Activated CD4-positive, alpha-beta T cell treated with anti-CD3 and anti-CD28 coated beads, Interleukin-2, Interleukin-6, amounts not matched to agents 100 ng/mL and 50 ng/mL, durations not matched to agents 16 hours and 8 hours (primary cell): ENCODE measurements at places on chromosomes 2 and 18.

DNA sequence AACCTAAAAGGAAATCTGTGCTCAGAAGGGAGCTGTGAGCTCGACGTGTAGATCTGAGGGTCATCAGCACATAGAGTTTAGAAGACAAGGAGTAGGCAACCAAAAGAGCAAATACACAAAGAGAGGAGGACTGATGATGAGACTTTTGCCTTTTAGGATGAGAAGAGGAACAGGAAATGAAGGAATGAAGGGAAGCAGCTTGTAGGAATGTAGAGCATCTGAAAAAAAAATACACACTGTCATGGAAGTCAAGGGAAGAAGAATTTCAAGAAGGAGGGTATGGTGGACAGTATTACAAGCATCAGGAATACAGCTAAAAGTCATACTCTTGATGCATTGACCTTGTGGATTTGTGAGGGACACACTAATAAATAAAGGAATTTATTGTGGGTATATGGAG, 21.9 kb downstream of the CDK15 start:
- no peak for DNase-seq

DNA sequence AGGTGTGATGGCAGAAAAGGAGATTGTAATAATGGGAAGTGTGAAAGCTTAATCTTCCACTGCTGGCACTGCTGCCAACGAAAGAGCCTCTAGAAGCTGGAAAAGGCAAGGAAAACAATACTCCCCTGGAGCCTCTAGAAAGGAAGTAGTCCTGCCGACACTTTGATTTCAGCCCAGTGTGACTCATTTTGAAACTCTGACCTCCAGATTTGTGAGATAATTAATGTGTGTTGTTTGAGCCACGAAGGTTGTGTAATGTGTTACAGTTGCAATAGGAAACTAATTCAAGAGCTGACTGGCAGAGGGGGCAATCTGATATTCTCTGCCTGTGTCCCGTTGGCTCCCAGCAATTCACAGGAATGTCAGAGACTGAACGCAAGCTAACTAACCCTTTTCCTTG, 219.2 kb upstream of the UBE2E3 start:
- DNase-seq = no peak

DNA sequence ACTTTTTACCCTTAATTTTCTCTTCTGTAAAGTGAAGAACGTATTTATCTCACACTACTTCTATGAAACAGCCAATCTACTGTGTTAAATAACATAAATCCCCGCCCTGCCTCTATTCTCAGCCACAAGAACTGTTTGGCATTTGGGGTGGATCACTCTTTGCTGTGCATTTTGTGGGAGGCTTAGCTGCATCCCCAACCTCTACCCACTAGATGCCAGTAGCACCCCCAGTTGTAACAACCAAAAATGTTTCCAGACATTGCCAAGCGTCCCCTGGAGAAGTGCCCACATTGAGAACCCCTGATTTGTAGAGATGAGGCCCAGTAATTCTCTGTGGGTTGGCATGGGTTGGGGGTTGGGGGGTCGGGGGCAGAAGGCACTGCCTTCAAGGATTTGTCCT, 94.7 kb upstream of the BOD1L2 start:
- no peak for DNase-seq

DNA sequence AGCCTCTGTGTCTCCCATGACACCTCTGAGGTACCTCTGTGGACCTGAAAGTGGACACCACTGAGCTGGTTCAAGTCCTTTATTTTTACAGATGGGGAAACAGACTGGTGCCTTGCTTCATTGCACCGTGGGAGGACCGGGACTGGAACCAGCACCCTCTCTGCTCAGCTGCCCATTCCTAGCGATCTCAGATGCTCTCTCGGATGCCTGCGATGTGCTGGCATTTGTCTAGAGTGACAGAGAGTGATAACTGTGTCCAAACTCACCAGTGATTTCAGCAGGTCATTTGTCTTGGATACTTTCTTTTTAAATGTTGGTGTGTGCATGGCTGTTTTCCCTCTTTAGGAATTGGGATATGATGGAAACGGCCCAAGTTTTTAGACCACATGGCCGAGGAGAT, 30.1 kb upstream of the LYPD6B start:
- DNase-seq = no peak

DNA sequence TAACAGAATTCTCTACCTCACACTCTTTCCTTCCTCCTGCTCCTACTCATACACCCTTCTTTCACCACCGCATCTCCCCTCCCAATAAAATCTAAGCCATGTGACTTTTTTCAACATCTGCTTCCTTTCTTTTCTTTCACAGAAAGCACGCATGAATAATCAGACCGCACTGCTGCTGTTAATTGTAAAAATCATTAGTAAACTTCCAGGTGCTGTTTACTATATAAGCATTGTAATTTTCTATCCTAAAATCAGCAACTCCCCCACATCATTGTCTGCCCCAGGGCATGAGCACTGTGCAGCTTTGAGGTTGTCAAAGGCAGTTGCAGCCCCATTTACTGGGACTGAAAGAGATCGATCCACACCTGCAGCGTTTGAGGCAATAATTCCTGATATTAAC, 782.6 kb upstream of the ID2 start:
- DNase-seq = no peak

GRCh38 chr18:13580991-13581390, 145.4 kb downstream of the FAM210A start:
- DNase-seq = no peak

DNA sequence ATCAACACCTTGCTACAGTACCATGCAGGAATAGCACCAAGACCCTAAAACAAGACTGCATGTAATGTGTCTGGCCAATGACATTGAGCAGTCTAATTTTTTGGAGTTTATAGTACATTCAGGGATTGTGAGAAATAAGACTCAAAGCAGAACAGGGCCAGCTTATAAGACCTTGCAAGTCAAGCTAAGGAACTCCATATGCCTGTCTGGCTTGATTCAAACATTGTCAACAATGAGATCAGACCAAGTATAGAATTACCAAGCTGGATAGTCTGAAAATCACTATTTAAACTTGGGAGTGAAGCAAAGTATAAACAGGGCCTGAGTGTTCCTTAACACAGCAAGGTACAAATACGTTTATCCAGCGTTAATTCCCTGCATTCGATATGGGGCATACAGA, 370.9 kb downstream of the CNTNAP5 start:
- DNase-seq = no peak

GRCh38 chr18:43994381-43994780, 686.3 kb upstream of the SETBP1 start:
- DNase-seq = no peak

DNA sequence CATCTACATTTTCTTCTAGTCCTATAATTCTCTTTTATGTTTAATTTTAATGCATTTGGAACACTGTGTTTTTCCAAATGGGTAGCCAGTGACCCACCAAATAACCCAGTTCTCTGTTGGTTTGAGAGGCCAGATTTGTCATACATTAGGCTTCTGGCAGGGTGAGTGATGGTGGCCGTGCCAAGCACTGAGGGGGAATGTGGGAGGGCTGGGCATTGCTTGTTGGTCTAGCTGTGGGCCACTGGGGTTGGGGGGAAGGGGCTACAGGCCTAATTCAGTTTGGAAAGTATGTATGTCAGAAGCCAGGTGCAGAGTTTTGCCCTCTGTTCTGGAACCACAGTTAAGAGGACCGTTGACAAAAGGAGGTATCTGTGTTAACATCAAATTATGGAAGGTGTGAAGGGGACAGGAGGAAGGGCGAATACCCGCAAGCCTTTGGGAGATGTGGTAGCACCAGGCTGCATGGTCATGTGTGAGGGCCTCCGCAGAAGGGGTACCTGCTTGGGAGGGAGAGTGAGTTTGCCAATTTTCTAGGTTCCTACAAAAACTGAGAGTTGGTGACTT, 38.1 kb upstream of the SCLY start:
- DNase-seq = no peak

- DNase-seq = no peak
Observed at GRCh38 chr2:39447266-39448168, 10.4 kb upstream of the MAP4K3 start.

DNA sequence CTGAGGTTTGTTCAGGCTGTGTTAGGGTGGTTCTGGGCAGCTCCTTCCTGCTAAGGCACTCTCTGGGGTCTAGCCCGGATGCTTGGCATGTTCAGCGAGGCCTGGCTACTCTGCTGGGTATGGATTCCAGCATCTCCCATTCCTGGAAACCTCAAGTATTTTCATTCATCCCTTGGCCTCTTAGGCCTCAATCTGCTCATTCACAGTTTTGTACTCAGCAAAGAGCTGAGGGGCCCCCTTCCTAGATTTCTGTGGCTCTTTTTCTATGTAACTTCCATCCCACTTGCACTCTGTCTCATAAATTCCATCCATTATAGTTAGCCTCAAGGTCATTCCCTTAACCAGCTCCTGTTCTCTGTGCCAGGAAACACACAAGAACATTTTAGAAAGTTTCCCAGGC, 798.8 kb upstream of the HS6ST1 start:
- no peak for DNase-seq

DNA sequence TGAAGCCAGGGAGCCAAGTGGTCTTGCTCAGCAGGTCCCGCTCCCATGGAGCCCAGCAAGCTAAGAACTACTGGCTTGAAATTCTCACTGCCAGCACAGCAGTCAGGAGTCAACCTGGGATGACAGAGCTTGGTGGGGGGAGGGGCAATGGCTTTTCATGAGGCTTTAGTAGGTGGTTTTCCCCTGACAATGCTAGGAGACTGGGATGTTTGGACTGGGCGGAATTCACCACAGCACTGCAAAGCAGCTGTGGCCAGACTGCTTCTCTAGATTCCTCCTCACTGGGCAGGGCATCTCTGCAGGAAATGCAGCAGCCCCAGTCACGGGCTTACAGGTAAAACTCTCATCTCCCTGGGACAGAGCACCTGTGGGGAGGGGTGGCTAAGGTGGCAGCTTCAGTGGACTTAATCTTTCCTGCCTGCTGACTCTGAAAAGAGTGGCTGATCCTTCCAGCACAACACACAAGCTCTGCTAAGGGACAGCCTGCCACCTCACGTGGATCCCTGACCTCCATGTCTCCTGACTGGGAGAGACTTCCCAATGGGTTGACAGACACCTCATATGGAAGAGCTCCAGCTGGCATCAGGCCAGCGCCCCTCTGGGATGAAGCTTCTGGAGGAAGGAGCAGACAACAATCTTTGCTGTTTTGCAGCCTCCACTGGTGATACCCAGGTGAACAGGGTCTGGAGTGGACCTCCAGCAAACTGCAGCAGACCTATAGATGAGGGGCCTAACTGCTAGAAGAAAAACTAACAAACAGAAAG, 349.7 kb upstream of the ST6GAL2 start:
- no peak for DNase-seq

GRCh38 chr18:79796531-79797405, 970 bp upstream of the KCNG2 start:
- DNase-seq = no peak

GRCh38 chr18:52945552-52945951, 605.6 kb downstream of the DCC start:
- DNase-seq = no peak

- no peak for DNase-seq
Observed at GRCh38 chr2:65545837-65546805, 113.7 kb upstream of the SPRED2 start.

GRCh38 chr2:176902454-176902853, 310.1 kb upstream of the HNRNPA3 start:
- no peak for DNase-seq

- DNase-seq = no peak
Observed at GRCh38 chr18:41227993-41228392, 727.0 kb upstream of the PIK3C3 start.

GRCh38 chr2:8300216-8300615, 381.6 kb upstream of the ID2 start:
- DNase-seq = no peak

- no peak for DNase-seq
Observed at GRCh38 chr2:68734176-68734575, 435 bp upstream of the ARHGAP25 start.

- peak; percentile 91 for DNase-seq
Observed at GRCh38 chr2:44087036-44087713, 81.5 kb upstream of the PPM1B start.

DNA sequence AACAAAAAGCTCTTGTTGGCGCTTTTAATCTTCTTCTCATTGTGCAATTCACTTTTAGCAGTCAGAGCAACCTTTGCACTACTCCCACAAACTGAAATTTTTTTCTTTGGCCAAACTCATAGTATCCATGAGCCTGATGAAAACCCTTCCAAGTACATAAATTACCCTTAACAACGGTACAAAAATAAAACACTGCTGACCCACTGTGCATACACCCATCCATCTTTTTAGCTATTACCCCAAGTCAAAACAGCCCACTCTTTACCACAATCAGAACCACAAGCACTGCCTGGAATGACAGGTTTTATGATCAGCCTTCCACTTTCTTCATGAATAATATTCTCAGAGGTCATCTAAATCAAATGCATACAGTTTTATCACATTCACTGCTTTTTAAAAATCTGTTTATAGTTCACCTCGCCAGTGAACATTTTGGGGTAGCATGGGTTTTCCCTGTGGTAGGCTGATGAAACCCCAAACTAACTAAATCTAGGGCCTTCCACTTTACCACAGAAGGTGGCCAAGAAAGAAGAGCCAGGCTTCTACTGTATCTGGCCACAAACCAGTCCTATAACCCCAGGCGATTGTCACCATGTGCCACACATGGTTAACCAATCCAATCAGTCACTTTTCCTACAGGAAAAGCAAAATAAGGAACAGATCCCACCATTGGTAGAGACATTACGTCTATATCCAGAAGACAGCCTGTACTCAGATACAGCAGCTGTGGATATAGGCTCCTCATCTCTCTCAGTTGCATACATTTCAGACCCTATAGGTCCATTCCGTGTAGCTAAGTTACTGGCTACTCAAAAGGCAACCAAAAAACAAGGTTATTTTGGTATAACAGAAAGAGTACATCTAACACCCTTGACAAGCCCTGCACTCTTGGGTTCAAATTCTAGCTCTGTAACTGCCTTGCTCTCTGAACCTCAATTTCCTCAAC, 171.3 kb downstream of the THADA start:
- peak; percentile 64 for DNase-seq

DNA sequence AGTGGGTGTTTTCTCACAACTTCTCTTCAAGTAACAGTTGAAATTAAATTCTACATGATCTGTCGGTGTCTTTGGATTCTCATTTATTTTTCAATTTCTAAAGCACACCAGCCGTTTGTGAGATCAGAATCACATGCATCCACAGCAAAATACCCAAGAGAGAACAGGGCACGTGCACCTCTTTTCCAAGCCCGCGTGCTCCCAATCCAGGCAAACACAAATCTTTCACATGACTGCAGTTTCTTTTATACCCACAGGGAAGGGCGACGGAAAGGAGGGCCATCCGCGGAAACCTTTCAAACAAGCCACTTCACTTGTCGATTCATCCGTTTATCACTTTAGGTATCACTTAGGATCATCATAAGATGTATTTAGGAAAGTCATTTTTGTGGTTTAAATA, 13.0 kb upstream of the DAPL1 start:
- no peak for DNase-seq

DNA sequence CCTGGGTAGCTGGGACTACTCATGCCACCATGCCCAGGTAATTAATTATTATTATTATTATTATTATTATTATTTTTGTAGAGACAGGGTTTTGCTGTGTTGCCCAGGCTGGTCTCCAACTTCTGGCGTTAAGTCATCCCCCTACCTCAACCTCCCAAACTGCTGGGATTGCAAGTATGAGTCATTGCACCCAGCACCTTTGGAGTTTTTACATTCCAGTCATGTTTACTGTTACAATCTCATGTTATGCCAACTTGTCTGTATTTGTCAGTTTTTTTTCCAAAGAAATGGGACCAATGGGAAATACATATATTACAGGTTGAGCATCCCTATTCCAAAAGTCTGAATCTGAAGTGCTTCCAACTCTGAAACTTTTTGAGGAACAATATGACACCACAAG, 903.8 kb downstream of the SLC4A3 start:
- no peak for DNase-seq
